ENCODE measurements at places on chromosomes 3 and 15. TPM values are rescaled to one million over a fixed set of nuclear protein-coding genes. Genes with fewer than 3 reads are reported as not detected.

GRCh38 chr15:68023307-68024101, 30.6 kb upstream of the PIAS1 start:
- H3K27ac ChIP-seq: no peak overlapping the region
- no peak for DNase-seq
- no peaks in the 10 kb centered on the region for H3K36me3 ChIP-seq
- no peak overlapping the region for H3K4me3 ChIP-seq

DNA sequence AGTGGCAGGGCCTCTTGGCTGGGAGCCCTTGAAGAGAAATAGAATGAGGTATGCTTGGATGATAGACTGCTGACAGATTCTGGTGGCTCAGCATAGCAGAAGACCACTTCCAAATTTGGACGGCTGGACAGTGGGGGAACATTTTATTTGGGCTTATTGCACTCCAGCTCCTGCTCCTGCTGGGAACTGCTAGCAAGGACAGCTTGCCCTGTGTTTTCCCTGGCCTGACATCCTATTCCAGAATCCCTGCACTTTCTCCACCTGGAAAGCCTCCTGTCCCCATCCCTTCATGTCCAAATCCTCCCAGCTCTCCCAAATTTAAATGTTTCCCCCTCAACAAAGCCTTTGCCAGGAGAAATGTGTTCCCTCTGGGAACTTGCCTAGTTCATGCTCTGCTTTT, 9.8 kb upstream of the COLQ start:
- no peak for DNase-seq
- no peak overlapping the region for H3K27ac ChIP-seq
- peaks cover 55% of the 10 kb centered on the region for H3K4me1 ChIP-seq
- no peaks in the 10 kb centered on the region for H3K36me3 ChIP-seq
- no peaks in the 10 kb centered on the region for H3K27me3 ChIP-seq

- no peak for DNase-seq
- H3K27ac ChIP-seq: no peak overlapping the region
- no peaks in the 10 kb centered on the region for H3K36me3 ChIP-seq
- H3K4me3 ChIP-seq: no peak overlapping the region
- no peaks in the 10 kb centered on the region for H3K4me1 ChIP-seq
These were observed 181.9 kb downstream of the PDZRN3 start for GRCh38 chr3:73442886-73443285.

DNA sequence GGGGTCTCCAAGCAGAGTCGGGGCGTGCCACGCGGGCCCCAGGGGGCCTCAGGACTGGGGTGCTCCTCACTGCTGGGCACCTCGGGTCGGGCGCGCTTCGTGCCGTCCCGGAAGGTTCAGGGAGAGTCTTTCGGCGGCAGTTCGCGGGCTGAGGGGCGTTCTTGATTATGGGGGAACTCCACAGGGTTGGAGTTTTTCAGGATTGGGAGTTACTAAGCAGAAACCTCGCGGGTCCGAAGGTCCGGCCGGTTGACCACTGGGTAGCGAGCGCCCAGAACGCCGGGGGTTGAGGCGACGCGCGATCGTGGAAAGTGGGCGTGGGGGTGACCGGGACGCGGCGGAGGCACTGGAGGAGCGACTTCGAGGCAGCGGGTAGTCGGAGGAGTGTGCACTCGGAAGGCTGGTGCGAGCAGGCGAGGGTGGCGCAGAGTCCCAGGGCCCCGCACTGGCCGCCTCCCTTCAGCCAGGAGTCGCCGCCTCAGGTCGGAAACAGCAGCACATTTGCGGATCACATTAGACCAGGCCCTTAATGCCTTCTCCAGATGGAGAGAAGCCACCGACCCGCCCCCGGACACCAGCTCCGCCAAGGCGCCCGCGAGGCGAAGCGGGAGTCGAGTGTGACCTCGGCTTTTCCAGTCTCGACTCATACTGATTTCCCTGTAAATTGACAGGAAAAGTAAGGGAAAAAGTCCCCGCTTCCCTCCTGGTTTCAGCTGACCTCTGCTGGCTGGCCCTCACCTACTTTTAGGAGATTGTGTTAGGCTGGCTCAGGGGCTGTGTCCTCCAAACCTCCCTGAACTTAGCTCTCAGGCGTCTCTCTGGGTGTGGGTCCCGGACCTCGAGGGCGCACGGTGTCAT, 685 bp downstream of the ADAMTSL3 start:
- H3K27me3 ChIP-seq: peaks cover 5% of the 10 kb centered on the region
- no peak overlapping the region for H3K27ac ChIP-seq
- H3K4me1 ChIP-seq: no peaks in the 10 kb centered on the region
- no peak for DNase-seq
- H3K4me3 ChIP-seq: no peak overlapping the region

ILDR1 gene
- total RNA-seq: not detected

All from CD4-positive, alpha-beta memory T cell (primary cell).